Aortic smooth muscle cell (primary cell): ENCODE measurements at places on chromosomes 4 and X. TPM values are rescaled to one million over a fixed set of nuclear protein-coding genes. Genes with fewer than 3 reads are reported as not detected.

Gene SMR3B
- not detected in 2 replicates for total RNA-seq

Gene PRDX4
- 237 and 304 TPM in 2 replicates for total RNA-seq

Gene ING2
- 9.1 and 10.4 TPM in 2 replicates for total RNA-seq

Gene AFM
- not detected in 2 replicates for total RNA-seq

Gene TMSB15B
- total RNA-seq: 1.6 and 1.8 TPM in 2 replicates

Gene MAGEA1
- not detected in 2 replicates for total RNA-seq

Gene CTAG1A
- total RNA-seq: not detected in 2 replicates

Gene UPF3B
- 2.0 and 2.2 TPM in 2 replicates for total RNA-seq

Gene WDFY3
- total RNA-seq: 58.9 and 73.8 TPM in 2 replicates

Gene DGKK
- total RNA-seq: not detected in 2 replicates

Gene GASK1B
- 11.9 and 25.1 TPM in 2 replicates for total RNA-seq
